ENCODE measurements at places on chromosomes 16 and 17.

- no peak for DNase-seq
Measured at GRCh38 chr17:59492091-59492451, 73.3 kb upstream of the DHX40 start.

- DNase-seq: no peak
Measured at GRCh38 chr17:11023639-11024479, 186.0 kb upstream of the PIRT start.

GRCh38 chr17:74949455-74950115 lies 13.9 kb downstream of the OTOP3 start:
- DNase-seq: no peak

GRCh38 chr17:75776386-75777295 lies 8.0 kb upstream of the UNK start:
- no peak for DNase-seq

- DNase-seq: no peak
Measured at GRCh38 chr17:19295473-19296135, 58.4 kb downstream of the EPN2 start.

- DNase-seq: no peak
Measured at GRCh38 chr16:59392911-59393310, 658.8 kb upstream of the GOT2 start.

DNA sequence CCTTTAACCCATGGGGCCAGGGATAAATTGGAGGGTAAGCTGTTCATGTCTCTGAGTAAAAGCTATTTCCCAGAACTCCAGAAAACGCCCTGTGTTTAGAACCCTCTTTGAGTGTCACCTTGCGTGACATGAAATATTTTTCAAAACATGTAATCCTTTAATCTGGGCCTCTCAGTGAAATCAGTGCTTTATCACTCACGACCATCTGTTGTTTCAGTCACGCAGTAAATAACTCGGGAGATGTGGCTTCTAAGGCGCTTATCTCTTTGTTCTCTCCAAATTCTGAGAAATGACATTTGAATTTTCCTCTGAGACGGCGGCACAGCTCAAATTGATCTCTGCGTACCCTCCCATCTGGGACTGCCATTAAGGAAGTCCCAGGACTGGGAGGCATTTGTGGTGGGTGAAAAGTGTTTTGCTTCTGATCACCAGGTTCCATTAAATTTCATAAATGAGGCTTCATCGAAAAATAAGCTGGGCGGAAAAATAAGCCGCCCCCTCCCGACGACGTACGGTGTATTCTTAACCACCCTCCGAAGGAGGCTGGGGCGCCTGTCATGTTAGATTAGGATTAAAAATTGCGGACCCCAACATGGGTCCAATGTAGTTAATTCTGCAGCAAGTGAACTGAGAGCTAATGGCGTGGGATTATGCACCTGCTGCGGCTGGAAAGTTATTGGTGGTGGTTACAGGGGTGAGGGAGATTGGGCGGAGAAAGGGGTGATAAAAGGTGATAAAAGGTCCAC lies 12.7 kb downstream of the WFDC1 start:
- no peak for DNase-seq

- DNase-seq: no peak
Measured at GRCh38 chr17:63189930-63190329, 223.9 kb downstream of the TANC2 start.

- DNase-seq: no peak
Measured at GRCh38 chr17:35898283-35899070, 18.3 kb upstream of the CCL5 start.

DNA sequence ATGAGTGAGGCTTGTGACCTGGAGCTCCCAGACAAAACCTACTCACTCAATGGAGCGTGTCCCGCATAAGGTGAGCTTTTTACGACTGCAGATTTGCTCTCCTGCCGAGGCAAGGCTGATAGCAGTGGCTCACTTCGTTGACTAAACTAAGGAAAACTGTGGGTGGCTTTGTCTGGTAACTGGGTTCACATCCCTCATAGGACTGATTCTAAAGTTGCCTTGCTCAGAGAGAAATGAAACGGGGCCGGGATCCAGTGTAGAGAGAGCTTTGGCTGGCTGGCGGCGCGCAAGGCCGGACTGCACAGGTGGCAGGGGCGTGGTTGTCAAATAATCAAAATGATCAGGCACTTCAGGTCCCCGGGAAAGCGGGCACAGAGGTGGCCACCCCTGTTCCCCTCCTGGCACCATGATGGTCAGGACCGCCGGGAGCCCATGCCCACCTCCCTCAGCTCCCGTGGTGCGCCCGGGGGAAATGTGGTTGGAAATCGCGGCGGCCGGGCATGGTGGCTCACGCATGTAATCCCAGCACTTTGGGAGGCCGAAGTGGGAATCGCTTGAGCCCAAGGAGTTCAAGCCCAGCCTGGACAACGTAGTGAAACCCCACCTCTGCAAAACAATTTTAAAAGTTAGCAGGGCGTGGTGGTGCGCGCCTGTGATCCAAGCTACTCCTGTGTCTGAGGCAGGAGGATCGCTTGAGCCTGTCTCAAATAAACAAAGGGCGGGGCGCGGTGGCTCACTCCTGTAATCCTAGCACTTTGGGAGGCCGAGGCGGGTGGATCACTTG lies 26.6 kb upstream of the OR1F1 start:
- no peak for DNase-seq

DNA sequence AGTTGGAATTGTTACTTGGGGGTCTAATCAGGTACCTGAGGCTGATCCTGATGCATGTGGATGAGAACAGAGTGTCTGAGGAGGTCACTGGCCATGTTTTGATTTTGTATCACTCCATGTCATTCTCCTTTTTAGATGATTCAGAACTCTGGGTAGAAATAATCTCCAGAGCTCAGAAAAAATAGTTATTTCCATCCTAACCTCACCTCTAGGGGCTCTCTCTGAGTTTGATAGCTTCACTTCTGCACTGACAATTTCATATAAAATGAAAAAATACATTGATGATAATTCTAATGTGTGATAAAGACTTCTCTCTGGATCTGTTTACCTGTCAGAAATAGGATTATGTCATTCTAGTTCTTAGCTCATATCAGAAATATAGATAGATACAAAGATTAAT lies 6.2 kb upstream of the KRT12 start:
- DNase-seq: no peak

DNA sequence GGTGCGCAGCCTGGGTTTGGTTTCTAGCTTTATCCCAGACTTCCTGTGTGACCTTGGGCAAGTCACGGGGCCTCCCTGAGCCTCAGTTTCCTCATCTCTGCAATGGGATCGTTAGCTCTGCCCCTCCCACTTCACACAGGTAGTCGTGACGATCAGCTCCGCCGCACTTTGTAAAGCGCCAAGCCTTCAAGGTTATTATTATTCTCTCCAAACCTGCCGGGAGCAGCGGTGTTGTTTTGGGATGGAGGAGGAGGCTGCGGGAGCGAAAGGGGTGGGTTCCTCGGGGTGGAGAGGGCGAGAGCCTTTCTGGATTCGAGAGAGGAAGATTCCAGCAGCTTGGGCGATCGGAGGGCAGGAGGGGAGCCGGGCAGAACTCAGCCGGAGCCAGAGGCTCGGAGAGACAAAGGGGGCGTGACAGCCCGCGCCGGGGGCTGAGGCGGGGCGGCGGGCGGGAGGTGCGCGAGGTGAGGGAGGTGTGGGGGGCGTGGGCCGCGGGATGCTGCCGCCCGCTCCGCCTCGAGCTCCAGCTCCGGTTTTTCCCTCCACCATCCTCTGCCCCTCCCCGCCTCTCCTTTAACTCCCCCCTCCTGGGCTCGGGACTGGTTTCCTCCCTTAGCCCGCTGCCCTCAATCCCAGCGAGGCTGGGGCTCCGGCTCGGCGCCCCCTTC lies at the start of gene EFNB3:
EFNB3 (plus strand) TSS at position 602 of the 668 bp plus-strand sequence. CDS start 397 bp downstream, outside the sequence.
- DNase-seq: no peak

DNA sequence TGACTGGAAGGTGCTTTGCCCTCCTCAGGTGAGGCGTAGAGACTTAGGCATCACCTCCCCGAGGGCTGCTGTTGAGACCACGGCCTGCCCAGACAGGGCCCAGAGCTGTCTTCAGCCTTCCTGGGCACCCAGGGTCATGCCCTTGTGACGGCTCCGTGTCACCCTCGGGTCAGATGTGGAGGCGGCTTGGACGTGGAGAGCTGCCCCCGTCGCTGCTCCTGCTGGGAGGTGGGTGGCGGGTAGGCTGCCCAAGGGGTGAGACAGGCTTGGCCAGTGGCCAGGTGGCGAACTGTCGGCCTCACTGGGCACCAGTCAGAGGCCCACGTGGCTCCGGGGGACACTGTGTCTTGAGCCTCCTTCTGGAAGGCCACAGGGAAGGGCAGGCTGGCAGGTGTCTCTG lies 8.9 kb upstream of the SNAI3 start:
- no peak for DNase-seq

- no peak for DNase-seq
Measured at GRCh38 chr16:75025761-75026160, 26.9 kb downstream of the ZNRF1 start.
